ENCODE measurements at places on chromosomes 4 and X.
A peak's percentile ranks its signal among the peaks of the same experiment; 100 is the strongest.

DNA sequence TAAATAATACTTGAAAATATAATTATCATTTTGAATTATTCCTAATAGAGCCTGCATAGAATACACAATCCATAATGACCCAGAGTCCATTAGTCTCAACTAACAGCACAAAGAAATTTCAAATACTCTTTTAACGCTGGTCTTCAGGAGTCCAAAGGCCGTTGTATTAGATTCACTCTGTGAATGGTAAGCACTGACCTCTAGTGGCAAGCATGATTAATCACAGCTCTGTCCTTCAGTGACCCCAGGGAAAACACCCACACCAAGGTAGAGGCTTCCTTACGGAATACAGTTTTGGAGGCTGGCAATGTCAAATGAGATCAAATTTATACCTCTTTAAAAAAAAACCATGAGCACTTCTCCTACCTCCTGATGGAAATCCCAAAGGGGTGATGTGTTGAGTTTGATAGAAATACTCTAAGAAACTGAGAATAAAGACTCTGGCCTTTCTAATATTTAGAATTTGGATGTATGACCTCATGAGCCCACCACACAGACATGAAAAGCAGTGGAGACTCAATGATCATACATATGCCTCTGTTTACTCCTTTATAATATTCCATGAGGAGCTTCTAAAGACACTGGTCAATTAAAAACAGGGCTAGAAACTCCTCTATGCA is 147.2 kb upstream of the DKK2 start:
- DNase-seq: peak; percentile 34

DNA sequence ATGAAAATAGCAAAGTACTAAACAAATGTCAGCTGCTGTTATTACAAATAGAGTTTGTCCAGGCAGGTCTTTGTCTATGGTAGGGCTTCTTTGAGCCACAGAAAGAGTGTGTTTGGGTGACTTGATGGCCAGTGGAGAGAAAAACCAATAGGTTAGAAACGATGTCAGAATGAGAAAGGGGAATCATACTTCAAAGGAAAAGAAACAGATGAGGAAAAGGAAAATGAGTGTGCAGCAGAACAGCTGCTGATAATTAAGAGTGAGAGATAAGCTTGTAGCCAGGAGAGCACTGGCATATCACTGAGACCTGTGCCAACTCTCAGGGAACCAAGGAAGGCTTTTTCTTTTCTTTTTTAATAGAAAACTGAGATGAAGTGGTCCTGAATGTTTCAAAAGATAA is 257.2 kb downstream of the ARHGAP24 start:
- DNase-seq: no peak

- no peak for DNase-seq
Measured at GRCh38 chrX:36199928-36200327, 280.4 kb downstream of the CFAP47 start.

DNA sequence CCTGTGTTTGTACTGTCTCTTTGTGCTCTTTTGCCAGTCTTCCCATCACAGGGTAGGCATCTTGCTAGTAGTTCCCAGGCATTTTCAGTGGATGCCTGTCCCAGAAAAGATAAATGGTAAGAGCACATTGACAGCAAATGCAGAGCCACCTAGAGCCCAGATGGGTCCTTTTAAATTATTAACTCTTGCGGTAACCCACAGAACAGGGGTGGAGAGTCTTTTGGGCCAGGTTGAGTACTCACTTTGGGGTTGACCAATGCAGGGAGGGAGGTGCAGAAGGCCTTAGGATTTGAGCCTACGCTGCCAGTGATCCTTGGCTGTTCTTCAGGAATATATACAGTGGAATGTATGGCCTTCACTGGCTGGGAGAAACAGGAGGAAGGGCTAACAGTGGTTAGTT is 173.8 kb downstream of the MSN start:
- DNase-seq: no peak

- DNase-seq: no peak
Measured at GRCh38 chr4:75046641-75047040, 113.7 kb downstream of the PARM1 start.

GRCh38 chr4:182201871-182202270 is 41.3 kb upstream of the TENM3 start:
- no peak for DNase-seq
